Activated T-helper 1 cell treated with anti-CD3 and anti-CD28 coated beads, Interleukin-12 subunit alpha, Interleukin-12 subunit beta, Interleukin-2, Interleukin-4 antibody, amounts not matched to agents 30 ng/mL and 10 ng/mL and 1 ng/mL, durations not matched to agents 14 hours and 24 hours and 36 hours (primary cell): ENCODE measurements at places on chromosomes 6 and 20. TPM values are rescaled to one million over a fixed set of nuclear protein-coding genes. Genes with fewer than 3 reads are reported as not detected.

GRCh38 chr6:36695414-36695813 lies 2.2 kb upstream of the RAB44 start:
- no peak for DNase-seq

GRCh38 chr6:2714111-2714895 lies 36.4 kb downstream of the MYLK4 start:
- DNase-seq, result no peak

DNA sequence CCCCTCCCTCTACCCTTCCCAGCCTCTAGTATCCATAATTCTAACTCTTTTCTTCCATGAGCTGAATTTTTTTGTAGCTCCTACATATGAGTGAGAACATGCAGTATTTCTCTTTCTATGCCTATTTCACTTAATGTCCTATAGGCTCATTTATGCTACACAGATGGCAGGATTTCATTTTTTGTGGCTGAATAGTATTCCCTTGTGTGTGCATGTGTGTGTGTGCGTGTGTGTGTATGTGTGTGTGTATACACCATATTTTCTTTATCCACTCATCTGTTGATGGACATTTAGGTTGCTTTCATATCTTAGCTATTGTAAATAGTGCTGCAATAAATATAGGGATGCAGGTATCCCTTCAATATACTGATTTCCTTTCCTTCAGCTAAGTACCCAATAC lies 101.0 kb downstream of the ADAT2 start:
- DNase-seq, result no peak

Gene HNF4A
- not detected in 2 replicates for total RNA-seq

Gene PKIB
- 0.44 TPM in 1 of 2 replicates, not detected in the other for total RNA-seq

GRCh38 chr6:142760152-142760551 lies 184.8 kb downstream of the HIVEP2 start:
- no peak for DNase-seq

GRCh38 chr6:97703661-97704060 lies 420.6 kb upstream of the MMS22L start:
- no peak for DNase-seq

Gene ABHD12
- total RNA-seq, result 37.0 and 37.6 TPM in 2 replicates
